NCI-H1105 (cell line): ENCODE measurements at places on chromosomes 5 and 9.

GRCh38 chr9:69809304-69809863 lies 11.2 kb upstream of the CFAP95 start:
- DNase-seq: no peak

DNA sequence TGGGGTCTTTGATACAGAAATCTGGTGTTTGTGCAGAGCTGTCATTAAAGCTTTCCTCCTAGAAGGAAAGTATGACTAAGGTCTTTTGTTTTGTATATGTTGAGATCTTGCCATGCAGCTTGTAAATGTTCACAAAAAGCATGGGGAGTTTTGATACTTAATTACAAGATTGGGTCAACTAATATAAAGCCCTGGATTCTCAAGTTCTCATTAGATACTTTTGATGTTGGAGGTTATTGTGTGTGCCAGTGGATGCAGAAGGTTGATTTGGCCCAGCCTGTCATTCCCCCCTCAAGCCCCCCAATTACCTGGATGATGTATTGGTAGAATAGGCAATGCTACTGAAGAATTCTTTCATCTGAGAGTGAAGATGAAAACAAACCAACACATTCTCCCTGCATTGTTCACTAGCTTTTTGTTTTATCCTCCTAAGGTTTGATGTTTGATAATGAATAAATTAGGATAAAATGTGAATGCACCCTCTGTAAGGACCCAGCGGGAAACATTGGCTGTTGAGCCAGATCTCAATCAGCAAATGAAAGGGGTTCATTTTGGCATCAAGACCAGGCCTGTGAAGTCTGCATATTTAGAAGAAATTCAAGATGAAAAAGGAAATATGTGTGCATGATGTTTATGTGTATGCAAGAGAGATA lies 61.9 kb upstream of the ADAMTS19 start:
- no peak for DNase-seq

GRCh38 chr9:36789886-36790285 lies 217.2 kb downstream of the MELK start:
- no peak for DNase-seq

DNA sequence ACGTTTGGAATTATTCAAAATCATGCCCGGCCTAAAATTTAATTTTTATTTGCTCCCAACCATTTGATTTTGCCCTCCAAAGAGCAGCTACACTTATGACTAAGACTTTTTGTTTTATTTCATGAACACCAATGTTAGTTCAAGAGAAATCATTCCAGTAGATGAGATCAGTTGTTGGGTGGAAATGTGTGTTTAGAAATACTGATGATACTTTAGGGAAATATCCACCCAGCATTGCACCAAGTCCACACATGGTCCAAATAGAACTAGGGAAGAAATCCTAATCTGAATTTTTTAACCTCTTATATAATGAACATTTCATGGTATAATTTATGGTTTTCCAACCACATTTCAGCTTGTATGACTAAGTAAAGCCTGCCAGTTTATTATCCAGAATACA lies 28.3 kb upstream of the GOLPH3 start:
- DNase-seq: no peak

DNA sequence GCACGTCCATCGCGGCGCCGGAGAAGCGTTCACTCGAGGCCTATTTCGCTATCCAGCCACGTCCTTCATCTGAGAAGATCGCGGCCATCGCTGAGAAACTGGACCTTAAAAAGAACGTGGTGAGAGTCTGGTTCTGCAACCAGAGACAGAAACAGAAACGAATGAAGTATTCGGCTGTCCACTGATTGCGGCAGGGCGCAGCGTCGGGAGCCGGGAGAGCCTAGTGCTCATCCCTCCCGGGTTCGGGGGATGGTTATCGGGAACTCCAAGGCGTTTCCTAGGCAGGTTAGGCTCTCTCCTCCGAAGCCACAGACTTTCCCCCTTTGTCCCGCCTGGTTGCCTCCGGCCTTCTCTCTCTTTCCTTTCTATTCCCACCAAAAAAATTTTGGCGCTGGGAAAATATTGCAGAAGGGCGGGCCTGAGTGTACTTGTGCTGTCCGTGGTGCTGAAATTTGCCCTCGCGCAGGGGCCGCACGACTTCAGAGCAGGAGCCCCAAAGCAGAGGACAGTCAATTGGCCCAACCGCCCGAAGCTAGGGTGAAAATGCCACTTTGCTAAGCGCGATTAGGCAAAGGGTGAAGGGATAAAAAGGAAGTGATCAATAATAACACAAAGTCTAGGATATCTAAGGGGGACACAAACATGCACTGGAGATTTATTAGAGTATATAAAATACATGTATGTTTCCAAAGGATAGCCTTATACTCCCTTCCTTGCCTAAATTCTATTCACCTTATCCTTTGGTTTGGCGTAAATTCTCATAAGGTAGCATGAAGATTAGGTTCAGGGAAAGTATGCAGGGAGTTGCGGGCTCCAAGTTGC lies 1.8 kb downstream of the POU4F3 start:
- DNase-seq: no peak

DNA sequence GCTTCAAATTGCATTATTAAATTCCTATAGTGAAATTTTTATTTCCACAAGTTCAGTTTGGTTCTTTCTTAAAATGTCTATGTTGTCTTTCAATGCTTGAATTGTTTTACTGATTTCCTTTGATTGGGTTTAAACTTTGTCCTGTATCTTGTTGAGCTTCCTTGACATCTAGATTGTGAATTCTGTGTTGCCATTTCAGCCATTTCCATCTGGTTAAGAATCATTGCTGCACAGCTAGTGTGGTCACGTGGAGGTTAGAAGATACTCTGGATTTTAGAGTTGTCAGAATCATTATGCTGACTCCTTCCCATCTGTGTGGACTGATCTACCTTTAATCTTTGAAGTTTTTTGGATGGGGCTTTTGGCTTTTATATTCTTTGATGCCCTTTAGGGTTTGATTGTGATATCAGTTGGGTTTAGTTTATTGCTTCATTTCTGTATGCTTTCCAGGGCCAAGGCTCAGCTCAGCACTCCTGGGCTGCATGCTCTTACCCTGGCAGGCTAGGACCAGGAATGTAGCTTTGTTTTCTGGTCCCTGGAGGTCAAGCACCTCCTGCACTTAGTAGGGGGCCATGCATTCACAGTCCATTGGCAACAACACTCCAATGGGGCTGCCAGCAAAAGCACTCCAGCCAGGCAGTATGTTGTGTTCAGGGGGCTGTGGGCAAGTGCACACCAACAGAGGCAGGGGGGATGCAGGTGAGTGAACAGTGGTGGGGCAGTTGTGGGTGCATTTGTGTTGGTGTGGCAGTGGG lies 141.4 kb downstream of the PRR16 start:
- no peak for DNase-seq

DNA sequence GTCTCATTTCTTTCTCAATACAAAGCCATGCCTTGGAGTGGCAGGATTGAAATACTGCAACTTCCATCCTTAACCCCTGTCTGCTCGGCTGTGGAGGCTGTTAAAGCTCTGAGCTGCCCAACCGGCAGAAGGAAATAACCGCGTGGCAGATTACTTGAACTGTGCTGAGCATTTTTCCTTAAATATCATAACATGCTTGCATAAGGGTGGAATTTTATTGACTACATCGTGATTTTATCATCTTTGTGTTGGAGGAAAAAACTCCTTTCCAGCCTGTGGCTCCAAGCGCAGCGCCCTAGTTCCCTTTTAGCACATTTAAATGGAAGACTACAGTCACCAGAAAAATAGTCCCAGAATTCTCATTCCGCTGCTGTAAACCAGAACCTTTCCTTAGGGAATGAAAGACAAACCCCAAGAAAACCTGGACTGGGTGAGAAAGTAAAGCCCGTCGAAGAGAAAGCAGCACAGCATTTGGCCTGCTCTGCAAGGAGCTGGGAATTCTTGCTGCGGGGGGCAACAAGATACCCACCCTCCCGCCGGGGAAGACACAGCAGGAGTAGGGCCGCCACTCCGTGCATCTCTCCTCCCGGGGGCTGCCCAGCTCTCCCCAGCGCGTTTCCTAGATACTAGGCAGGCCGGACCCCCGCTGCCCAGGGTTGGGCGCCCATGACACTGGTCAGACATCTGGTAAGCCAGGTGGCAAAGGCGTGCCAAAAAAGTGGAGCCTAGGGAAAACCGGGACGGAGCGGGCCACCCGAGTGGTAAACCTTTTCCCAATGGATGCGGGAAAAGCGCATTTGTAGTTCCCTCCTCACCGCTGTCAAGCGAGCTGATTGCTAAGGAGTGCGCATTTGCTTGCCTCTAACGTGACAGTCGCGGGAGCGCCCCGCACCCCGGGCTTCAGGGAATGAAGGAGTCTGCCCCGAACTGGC lies 1.3 kb downstream of the SHC3 start:
- DNase-seq: no peak

GRCh38 chr5:132483101-132483500 lies 7.5 kb downstream of the IRF1 start:
- DNase-seq: no peak

DNA sequence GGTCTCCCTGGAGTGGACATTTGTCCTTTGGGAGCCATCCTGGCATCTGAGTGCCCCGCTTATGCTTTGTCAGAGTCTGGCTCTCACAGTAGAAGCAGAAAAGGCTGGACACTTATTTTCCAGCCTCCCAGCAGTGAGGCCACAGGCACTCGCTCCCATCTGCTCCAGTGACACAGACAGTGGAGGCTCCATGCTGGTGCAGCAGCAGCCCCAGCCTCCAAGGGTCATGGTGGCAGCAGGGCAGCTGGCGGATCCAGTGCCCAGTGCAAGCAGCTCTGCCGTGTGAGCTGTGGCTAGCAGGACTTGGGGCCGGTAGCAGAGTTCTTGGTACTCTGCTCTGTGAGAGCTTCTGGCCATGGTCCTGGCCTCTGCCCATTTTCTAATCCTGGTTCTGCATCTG lies 157.3 kb upstream of the ALDH1B1 start:
- DNase-seq: no peak

DNA sequence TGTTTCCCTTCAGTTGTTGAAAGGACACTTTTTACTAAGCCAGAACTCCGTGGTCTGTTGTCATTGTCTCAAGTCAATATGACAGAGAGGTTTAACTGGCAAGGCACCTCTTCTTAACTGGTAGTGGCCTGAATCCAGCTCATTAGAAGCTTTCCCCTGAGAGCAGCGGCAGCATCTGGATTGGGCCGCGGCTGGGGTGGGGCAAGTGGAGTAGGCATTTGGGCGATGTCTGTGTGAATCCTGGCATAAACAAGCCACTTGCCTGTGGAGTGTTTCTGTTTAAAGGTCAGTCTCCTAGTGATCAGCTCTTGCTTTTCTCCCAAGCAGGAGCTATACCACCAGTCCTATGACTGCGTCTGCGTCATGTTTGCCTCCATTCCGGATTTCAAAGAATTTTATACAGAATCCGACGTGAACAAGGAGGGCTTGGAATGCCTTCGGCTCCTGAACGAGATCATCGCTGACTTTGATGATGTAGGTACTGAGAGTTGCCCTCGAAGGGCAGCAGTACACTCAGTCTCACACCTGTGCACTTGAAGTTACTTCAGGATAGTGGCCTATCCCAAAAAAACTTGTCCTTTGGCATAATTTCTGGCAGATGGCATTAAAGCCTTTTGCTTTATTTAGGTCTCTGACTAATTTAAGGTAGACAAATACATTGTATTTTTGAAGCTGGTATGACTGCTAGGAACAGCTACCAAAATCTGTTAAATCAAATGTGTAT lies 48.9 kb downstream of the CFAP90 start:
- no peak for DNase-seq

- DNase-seq: no peak
Observed at GRCh38 chr9:86990290-86990689, 43.0 kb upstream of the GAS1 start.

DNA sequence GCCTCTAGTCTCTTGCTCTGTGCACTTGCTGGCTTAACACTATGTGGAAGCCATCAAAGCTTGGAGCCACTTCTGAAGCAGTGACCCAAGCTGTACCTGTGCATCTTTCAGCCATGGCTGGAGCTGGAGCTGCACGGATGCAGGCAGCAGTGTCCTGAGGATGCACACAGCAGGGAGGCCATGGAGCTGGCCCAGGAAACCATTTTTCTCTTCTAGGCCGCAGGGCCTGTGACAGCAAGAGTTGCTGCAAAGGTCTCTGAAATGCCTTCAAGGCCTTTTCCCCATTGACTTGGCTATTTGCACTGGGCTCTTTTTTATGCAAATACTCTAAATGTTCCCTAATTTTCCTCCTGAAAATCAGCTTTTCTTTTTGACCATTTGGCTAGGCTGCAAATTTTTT lies 12.9 kb upstream of the ZNF484 start:
- no peak for DNase-seq

DNA sequence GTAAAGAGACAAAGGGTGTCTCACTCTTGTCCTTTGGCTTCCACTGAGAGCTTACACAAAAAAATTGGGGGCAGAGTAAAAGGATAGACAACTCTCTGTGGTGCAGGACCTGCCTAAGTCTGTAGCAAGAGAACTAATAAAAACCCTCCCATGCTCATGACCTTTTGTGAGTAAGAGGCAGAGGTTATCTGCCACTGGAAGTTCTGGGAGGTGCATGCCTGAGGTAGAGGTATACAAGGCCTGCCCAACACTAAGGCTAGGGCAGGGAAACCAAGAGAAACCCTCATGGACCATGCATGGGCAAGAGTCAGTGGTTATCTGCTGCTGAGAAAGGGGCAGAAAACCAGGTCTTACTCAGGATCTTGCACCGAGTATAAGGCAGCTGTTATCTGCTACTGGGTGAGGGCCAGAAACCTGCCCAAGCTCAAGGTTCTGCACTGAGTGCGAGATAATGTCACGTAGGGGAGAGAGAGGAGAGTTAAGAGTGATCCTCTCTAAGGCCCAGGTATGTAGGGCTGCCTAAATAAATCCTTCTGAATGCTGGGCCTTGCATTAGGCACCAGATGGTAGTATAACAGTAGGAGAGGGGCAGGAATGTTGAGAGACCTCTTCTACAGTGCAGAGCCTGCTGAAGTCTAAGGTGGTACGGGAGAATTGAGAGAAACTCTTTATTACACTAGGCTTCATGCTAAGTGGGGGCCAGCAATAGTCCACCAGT lies 143.4 kb downstream of the MACROH2A1 start:
- no peak for DNase-seq
